Activated naive CD4-positive, alpha-beta T cell (primary cell): ENCODE measurements at places on chromosomes 1 and 21.

DNA sequence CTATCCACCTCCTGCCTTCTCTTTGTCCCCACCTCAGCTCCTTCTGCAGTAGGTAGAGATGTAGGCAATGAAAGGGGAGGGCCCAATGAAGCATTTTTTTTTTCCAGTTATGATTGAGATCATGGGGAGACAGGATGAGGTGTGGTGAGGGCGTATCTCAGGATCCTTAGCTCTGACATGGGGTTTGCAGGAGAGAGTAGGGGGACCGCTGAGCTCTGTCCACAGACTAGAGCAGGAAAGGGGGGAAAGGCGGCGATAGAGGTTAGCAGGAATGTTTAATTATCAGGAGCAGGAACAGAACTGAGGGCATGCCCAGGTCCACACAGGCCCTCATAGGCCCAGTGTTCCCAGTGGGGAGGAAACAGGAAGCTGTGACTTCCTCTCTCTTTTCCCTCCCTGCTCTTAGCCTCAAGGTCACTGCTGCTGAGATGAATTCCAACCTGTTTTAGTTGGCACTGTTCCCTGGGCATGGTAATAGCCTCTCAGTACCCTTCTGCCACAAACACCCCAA, 901 bp upstream of the RXFP4 start:
- DNase-seq, result no peak

- DNase-seq, result no peak
These were observed 2.1 kb downstream of the CLCC1 start for GRCh38 chr1:108961198-108961597.

- no peak for DNase-seq
These were observed 1.9 kb downstream of the TMEM53 start for GRCh38 chr1:44672254-44672955.

- no peak for DNase-seq
These were observed 84.2 kb downstream of the LBR start for GRCh38 chr1:225343618-225344017.

- DNase-seq, result no peak
These were observed 62.1 kb downstream of the SKI start for GRCh38 chr1:2290171-2290578.

DNA sequence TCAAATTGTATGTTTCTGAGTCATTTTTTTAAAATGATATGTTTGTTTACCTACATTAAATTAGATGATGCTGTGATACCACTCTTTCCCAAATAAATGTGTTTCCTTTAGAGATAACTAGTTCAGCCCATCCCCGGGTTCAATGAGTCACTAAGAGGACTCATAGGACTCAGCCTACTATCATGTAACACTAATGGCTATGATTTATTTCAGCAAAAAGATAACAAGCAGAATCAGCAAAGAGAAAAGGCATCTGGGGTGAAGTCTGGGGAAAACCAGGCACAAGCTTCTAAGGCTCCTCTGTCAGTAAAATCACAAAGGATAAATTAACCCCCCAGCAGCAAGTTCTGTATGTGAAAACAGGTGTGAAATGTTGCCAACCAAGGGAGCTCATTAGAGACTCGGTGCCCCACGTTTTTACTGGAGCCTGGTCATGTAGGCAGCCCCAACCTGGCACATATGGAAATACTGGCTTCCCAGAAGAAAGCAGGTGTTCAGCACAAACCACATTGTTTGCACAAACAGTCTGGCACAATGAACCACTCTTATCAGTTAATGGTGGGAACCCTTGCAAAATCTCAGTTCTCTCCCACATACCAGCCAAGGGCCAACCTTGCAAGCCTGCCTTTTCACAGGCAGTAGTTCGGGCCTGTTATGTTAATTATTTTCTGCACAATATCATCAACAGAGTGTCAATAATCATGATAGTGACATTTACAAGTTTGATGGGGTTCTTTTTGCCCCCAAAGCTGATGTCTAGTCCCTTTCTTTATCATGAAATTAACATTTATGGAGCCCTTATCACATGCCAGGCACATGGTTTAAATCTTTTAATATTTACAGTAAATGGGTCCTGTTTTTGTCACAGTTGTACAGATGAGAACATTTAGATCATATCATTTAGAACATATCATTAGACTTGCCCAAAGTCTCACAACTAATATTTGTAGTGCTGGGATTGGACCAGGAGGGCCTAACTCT, 23.1 kb upstream of the CNN3 start:
- DNase-seq, result no peak

GRCh38 chr1:43556782-43557181, 26.1 kb downstream of the PTPRF start:
- no peak for DNase-seq

GRCh38 chr1:228151180-228151925, 1.6 kb downstream of the GJC2 start:
- no peak for DNase-seq

DNA sequence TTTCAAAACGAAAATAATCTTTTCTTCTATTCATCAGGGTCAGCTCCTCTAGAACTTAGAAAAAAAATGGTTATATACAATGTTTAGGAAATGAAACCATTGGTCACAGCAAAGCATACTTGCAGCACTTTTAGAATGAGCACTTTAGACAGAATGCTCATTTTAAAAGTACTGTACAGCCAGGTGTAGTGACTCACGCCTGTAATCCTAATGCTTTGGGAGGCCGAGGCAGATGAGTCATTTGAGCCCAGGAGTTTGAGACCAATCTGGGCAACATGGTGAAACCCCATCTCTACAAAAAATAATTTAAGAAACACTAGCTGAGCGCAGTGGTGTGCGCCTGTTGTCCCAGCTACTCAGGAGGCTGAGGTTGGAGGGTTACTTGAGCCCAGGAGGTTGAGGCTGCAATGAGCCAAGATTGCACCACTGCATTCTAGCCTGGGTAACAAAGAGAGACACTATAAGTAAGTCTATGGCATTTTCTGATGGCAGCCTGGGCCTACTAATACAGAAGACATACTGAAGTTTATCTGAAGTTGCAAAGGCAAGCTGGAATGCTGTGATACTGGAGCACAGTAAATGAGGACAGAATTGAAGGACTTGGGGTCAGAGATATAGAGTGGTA, 48.9 kb upstream of the ZNF326 start:
- no peak for DNase-seq

- DNase-seq, result no peak
These were observed 5.5 kb downstream of the KIF26B start for GRCh38 chr1:245160288-245160687.

DNA sequence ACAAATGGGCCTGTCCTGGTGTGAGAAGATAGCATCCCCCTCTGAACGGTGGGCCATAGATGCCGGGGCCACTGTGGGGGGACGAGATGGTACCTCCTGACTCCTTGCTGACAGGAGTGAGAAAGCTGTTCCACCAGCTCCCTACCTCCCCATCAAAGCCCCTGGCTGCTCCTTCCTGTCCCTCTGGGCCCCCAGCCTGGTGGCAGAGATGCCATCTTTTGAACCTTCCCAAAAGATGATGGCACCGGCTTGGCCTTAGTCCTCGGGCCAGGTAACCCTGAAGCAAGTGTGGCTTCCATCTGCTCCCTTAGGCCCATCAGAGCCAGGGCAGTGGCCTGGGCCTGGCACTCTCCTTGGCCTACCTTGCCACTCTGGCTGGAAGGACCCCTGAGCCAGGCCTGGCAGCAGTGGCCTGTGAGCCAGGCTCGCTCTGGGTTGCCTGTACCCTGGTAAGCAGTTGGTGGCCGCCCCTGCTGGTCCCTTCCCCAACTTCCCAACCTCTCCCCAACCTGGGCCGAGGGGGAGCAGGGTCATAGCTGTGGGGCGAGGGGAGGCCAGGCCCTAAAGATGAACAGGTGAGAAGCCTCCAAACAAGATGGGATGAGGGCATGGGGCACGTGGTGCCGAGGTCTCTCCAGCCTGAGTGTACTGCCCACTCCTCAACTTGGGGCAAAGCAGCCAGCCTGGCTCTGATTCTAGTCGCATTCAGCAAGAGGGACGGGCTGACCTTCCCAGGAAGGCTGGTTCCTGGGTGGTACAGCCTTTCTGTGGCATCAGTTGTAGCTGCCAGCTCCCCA, 34.7 kb downstream of the ZBTB17 start:
- DNase-seq, result no peak

DNA sequence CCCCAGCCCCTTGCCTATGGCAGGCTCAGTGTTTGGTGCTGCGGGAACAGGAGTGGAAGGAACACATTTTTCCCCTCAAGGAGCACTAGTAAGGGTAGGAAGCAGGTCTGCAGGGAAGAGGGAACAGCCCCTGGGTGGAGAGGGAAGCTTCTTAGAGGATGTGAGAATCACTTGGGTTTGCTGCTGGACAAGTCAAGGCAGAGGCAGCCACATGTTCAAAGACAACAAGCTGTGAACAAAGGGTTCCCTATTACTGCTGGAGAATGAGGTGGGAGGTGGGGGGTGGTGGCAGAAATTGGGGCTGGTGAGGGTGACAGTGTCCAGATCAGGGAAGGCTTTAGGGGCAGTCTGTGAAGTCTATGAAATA, 24.8 kb upstream of the CITED4 start:
- DNase-seq, result no peak

- DNase-seq, result no peak
These were observed 6.2 kb downstream of the NR5A2 start for GRCh38 chr1:200033511-200034261.

DNA sequence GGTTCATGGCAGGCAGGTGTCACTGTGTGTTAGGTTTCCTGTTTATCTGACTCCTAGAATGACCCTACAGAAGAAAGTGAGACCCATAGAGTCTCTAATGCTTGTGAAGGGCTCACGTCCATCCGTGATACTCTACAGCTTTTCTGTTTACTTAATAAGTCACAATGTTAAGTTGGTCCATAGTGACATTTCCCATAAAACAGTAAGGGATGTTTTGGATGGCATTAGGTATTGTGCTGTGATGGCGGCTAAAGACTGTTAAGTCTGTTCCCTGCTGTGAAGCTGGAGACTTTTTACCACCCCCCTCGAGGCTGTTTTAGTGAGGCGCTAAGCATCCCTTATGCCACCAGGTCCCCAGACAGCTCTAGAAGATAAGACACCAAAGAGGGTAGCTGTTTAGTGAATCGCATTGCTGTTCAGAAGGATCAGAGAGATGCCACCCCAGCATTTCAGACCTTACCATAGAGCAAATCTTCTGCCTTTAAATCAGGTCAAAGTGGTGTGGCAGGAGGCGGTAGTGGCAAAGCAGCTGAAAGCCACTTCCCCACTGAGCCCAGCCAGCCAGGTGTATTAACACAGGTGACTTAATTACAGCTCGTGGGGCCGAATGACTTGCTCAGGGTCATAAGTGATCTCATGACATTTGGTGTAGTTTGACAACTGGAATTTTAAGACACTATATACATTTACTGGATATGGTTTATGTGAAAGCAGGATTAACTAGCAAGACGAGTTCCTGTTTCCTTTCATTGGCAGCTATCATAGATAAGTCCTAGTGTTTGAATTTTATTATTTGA, 25.0 kb downstream of the SLC37A1 start:
- no peak for DNase-seq

GRCh38 chr1:209822706-209823105, 5.1 kb upstream of the UTP25 start:
- no peak for DNase-seq

GRCh38 chr1:44620072-44620471, 54.2 kb downstream of the TMEM53 start:
- no peak for DNase-seq

DNA sequence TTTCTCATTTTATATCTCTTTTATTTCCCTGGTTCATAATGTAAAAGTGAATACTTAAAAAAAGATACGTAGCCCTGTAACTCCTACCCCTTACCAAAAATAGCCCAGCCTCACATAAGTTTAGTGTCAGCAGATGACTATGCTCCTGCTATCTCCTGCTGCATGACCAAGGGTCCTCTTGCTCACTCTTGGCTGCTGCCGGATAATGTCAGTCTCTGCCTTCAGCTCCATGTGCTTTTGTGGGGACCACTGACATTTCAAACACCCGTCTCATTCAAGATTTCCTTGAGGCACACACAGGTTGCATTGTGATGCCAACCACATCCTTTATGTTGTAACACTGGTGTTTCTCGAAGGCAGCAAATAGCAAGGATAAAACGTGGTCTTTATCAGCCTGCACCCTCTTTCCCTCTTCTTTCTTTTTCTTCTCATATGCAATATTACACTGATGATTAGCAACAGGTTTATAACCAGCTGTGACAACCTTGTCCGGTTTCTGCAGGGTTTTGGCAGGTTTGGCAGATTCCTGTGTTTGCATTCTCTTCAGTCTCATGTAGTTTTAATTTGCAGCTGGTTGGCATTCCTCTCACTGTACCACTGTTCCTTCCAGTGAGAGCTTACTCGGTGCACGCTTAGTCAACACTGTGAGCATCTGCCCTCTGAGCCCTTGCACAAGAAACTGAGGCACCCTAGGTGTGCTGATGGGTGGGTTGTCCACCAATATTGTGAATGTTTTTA, 62.2 kb downstream of the ZNF684 start:
- no peak for DNase-seq

DNA sequence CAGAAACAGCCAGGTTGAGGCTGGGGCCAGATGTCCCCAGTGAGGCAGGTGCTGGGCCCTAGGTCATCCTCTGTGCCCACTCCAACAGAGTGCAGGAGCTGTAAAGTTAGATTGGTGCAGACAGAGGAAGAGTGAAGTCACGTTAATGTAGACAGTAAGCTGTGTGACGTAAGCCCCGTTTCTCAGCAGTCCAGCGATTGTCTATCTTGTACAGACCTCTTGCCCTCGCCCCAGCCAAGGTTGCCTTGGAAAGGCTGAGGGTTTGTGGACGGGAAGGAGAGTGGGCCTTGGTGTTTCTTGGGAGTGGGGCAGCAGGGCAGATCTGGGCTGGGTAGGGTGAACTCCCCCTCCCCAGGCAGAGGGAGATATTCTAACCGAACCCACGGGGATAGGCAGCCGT, 13.5 kb downstream of the FAAH start:
- DNase-seq, result no peak

- no peak for DNase-seq
These were observed 12.1 kb downstream of the FOXD2 start for GRCh38 chr1:47449822-47450552.

- DNase-seq, result no peak
These were observed 105.1 kb downstream of the BEND5 start for GRCh38 chr1:48671578-48671977.

- DNase-seq, result no peak
These were observed 62.6 kb upstream of the SPAG17 start for GRCh38 chr1:118247593-118247992.

DNA sequence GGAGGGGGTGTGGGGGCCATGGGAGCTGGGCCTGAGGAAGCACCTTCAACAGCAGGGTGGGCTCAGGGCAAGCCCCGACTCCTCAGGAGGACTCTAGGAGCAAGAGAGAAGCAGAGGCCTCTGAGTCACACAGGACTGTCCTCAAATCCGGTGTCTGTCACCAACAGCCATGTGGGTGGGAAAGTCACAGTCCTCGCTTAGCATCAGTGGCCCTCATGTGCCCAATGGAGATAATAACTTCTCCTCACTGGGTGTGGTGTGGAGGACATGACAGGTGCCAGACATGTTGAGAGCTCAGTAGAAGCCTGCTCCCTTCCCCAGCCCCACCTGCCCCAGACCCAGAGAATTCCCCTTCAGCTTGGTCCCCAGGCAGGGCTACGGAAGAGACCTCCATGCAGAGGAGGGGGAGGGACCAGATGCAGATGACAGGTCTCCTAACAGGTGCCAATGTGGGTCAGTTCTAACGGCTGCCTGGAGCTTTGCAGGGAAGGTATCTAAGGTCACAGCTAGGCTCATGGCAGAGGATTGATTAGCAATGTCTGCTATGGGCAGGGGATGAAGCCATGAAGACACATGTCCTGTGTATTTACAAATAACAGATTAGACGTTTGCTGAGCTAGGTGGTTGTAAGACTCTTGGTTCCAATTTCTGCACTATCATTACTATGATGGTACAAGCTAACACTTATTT, 30.2 kb downstream of the TTC39A start:
- DNase-seq, result no peak

- no peak for DNase-seq
These were observed 23.0 kb downstream of the ACTA1 start for GRCh38 chr1:229410692-229411433.

- DNase-seq, result no peak
These were observed 88.9 kb downstream of the CD58 start for GRCh38 chr1:116481934-116482333.
